Activated CD4-positive, alpha-beta T cell treated with anti-CD3 and anti-CD28 coated beads for 4 hours (primary cell): ENCODE measurements at places on chromosomes 6 and 20.

GRCh38 chr6:30171677-30172471 is 8.5 kb downstream of the TRIM15 start:
- no peak for DNase-seq

GRCh38 chr6:119105282-119105681 is 26.8 kb upstream of the FAM184A start:
- DNase-seq, result no peak

GRCh38 chr6:156283091-156283490 is 494.1 kb upstream of the ARID1B start:
- DNase-seq, result no peak

GRCh38 chr6:127539272-127539671 is 20.1 kb upstream of the MTCL3 start:
- DNase-seq, result no peak

DNA sequence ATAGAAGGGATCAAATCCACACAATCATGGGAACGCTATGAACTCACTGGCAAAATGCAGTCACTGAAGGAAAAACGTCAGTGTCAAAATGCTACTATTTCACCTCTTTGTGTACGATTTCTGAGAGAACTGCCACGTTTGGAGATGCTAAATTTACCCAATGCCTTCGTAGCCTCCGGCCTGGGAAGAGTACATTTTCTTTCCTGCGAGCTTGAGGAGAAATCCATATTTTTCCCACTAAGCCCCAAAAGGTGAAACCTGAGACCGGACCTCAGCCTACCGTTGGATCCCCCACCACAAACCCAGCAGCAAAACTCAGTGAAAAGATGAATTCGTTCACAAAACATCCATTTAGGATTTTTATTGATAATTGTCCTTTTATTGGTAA is 131.7 kb downstream of the GPX5 start:
- no peak for DNase-seq

GRCh38 chr6:109306733-109307132 is 75.5 kb downstream of the CD164 start:
- DNase-seq, result no peak

- no peak for DNase-seq
Observed at GRCh38 chr6:69111301-69111700, 476.2 kb downstream of the ADGRB3 start.

- DNase-seq, result no peak
Observed at GRCh38 chr6:42120895-42121865, 21.2 kb downstream of the C6orf132 start.

- DNase-seq, result no peak
Observed at GRCh38 chr20:57263801-57264792, 2.3 kb downstream of the BMP7 start.

DNA sequence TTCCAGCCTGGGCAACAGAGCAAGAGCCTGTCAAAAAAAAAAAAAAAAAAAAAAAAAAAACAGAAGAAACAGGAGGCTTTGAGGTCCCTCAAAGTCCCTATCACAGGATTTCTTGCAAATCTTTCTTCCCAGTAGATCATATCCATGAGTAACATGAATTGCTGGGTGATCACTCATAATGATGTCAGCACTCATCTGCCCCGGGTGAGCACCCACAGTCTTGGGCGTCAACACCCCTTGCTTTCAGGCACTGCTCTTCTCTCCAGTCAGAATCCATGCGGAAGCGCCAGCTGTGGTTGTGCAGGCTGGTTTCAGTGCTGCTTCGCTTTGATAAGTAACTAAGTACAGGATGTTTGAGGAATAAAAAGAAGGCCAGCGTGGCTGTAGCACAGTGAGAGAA is 40.2 kb upstream of the INSM1 start:
- DNase-seq, result no peak

- DNase-seq, result no peak
Observed at GRCh38 chr6:108432792-108433191, 127.9 kb upstream of the FOXO3 start.

- DNase-seq, result no peak
Observed at GRCh38 chr6:90466154-90466940, 120.5 kb downstream of the MAP3K7 start.

DNA sequence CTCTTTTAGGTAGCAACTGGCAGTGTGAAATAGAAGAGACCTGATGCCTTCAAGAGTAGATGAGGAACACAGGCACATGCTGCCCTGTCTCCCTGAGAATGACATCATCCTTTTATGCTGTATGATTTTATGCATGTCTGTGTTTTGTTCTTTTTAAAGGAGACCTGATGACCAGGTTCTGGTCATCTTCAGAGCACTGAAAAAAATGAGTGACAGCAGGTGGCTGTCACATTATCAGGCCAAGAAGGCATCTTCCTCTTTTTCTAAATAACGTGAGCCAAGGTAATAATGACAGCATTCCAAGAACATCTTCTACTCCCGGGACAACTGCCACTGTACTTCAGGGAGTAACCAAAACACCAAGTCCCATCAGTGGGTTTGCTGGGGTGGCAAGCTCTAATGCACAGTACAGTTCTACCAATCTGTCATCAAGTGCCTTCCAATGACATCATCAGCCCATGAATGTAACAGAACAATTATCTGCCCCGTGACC is 28.9 kb downstream of the CNKSR3 start:
- no peak for DNase-seq

DNA sequence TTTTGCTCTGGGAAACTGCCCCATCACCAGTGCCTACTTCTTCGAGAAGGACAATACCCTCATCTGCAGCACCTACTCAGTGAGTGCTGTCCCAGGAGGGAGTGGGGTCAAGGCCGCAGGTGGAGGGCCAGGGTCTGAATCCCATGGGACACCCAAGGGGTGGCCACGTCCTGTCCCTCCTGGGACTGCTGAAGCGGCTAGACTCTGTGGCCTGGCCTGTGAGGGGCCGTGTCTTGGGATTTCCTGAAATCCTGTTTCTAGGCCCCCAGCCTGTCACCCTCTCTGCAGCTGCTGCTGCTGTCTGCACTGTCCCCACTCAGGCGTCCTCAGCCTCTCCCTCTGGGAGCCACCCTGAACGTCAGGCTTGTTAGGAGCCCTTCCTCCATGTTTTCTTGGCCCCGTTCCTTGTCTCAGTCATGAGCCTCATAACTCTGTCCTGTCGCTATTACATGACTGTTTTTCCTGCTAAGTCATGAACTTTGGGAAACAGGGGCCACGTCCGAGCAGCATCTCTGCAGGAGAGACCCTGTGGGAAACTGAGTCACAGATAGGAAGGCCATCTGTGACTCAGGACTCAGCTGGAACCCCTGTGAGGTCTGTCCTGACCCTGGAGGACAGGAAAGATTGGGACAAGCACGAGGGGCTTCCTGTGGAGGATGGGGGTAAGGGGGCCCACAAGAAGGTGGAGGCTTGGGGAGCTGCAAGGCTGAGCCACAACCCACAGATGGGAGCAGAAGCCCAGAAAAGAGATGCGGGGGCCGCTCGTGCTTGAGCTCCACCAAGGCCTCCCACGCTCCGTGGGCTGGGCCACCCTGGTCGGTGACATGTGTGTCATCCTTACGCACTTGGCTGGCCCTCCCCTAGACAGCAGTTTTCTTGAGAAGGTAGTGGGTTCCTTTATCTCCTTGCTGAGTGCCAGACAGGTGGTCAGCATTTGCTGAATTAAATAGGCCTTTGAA is 49.9 kb downstream of the EFCAB8 start:
- peak; percentile 37 for DNase-seq

- no peak for DNase-seq
Observed at GRCh38 chr6:79127660-79128059, 49.6 kb upstream of the PHIP start.

DNA sequence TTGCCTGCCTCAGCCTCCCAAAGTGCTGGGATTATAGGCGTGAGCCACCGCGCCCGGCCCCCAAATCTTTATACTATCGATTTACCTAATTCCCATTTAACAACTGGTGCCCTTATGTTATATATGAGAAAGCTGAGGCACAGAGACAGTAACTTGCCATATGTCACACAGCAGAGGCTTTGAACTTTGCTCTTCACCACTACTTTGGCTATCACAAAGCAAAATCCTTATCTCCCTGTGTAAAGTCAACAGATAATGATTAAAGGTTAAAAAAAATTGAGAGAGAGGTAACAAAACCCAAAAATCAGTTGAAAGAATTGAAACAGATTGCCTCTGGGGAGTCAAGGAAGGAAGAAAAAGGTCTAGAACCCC is 22.3 kb downstream of the ILRUN start:
- no peak for DNase-seq

- DNase-seq, result no peak
Observed at GRCh38 chr20:973785-974194, 28.3 kb downstream of the RSPO4 start.
